HFF-Myc (cell line): ENCODE measurements at places on chromosomes 1 and 21.

DNA sequence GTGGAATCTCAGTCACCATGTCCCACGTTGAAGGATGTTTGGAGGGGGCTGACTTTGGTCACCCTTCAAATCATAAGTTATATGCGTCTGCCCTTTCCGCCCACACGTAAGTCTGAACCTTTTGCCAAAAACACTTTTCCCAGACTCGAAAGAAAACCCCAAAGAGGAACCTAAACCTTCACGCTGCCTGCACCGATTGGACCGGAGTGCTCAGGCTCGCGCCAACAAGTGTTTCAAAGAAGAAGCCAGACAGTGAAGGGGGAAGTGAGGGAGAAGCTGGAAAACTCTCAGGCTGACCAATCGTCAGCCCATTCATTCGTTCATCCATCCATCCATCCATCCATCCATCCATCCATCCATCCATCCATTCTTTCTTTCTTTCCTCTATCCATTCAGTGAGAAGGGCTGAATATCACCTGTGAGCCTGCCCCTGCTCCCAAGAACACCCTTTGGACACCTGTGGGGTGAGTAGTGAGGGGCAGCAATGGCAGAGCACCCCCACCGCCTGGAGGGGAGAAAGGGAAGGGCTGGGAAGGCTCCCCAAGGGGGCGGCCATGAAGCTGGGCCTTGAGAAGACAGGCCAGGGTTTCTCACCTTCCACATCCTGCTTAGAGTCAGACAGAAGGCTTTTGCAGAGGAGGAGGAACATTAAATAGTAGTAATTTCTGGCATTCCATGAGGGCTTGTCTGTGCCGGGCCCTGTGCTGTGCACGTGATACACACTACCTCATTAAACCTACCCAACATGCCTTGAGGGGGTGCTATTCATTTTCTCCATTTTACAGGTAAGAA lies 27.1 kb upstream of the RUNX3 start:
- DNase-seq, result no peak

DNA sequence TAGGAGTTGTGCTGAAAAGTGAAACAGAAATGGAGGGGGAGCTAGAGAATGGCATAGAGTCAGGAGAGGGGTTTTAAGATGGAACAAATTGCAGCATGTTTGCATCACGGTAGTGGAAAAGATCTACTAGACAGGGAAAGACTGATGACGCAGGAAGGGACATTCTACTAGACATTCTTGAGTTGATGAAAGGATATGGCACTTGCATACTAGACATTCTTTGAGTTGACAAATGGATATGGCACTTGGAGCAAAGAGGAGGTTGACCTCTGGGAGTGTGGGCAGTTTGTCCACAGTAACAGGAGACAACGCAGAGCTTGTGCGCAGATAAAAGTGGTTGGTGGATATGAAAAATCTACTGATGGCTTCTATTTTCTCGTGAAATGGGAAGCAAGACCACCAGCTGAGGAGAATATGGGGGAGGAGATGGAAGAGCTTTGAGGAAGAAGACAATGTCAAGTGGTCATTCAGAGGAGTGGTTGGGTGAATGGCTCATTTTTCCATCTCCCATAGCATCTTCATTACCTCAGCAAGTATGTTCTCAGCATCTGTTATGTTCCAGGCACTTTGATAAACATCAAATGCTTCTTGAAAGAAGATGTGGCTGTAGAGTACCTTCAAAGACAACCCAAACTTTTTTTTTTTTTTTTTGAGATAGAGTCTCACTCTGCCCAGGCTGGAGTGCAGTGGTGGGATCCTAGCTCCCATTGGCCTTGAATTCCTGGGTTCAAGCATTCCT lies 2.4 kb upstream of the CTPS1 start:
- no peak for DNase-seq

DNA sequence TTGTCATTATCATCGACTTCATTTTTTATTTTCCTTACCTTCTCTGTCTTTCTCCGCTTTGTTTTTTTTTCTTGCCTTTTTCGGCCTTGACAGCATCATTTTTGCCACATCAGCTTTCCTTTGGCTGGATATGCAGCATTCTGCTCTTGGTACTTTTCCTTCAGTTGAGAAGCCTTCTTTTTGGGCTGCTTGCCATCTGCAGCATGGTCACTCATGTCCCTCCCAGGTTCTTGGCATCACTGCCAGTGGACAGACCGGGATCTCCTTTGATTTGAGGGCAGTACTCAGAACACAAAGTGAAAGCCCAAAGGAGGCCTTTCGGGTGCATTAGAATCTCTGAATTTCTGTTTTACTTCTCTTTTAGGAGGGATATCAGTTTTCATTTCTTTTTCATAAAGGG lies 3.7 kb upstream of the PARP1 start:
- DNase-seq, result no peak

- DNase-seq, result no peak
Measured at GRCh38 chr1:50196081-50196480, 87.4 kb downstream of the ELAVL4 start.

GRCh38 chr1:150061632-150062101 lies 5.9 kb upstream of the VPS45 start:
- no peak for DNase-seq

DNA sequence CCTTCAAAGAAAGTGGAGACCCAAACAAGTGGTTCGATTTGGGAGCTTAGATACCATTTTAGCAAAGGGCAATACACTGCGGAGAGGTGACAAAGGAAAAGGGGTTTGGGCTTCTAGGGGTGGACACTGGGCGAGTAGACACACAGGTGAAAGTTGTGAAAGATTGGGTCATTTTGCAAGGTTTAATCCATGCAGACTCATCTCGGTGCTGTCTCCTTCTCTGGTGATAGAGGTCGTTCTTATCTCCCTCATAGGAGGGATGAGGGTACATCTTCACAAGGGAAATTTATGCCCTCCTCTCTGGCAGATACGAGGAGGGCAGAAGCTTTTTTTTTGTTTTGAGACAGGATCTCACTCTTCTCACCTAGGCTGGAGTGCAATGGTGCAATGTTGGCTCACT lies 6.4 kb upstream of the IGSF5 start:
- no peak for DNase-seq

DNA sequence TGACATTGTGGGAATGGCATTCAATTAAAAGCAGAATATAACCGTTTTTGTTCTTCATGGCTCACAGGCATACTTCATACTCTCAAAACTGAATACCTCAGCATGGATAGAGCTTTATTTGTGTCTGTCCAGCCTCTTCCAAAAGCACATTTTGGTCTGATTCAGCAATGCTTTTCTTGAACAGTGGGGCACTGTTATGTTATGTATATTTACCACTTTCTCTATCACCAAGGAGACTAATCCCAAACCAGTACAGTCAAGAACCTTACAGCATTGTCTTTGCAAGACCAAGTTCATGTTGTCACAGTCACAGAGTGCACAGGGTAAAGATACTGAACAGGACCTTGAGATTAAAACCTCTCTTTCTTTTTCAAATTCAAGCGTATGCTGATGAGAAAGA lies 582.8 kb downstream of the PTBP2 start:
- DNase-seq, result no peak

GRCh38 chr1:203300441-203301330 lies 4.6 kb upstream of the BTG2 start:
- no peak for DNase-seq
